Dermis microvascular lymphatic vessel endothelial cell (primary cell): ENCODE measurements at places on chromosomes 3 and 15. TPM values are rescaled to one million over a fixed set of nuclear protein-coding genes. Genes with fewer than 3 reads are reported as not detected.

The DPPA4 gene
- not detected in 2 replicates for total RNA-seq

The WNT5A gene
- 0.77 and 5.8 TPM in 2 replicates for total RNA-seq

- no peak for DNase-seq
Measured at GRCh38 chr15:99371180-99372103, 120.2 kb downstream of the LRRC28 start.

DNA sequence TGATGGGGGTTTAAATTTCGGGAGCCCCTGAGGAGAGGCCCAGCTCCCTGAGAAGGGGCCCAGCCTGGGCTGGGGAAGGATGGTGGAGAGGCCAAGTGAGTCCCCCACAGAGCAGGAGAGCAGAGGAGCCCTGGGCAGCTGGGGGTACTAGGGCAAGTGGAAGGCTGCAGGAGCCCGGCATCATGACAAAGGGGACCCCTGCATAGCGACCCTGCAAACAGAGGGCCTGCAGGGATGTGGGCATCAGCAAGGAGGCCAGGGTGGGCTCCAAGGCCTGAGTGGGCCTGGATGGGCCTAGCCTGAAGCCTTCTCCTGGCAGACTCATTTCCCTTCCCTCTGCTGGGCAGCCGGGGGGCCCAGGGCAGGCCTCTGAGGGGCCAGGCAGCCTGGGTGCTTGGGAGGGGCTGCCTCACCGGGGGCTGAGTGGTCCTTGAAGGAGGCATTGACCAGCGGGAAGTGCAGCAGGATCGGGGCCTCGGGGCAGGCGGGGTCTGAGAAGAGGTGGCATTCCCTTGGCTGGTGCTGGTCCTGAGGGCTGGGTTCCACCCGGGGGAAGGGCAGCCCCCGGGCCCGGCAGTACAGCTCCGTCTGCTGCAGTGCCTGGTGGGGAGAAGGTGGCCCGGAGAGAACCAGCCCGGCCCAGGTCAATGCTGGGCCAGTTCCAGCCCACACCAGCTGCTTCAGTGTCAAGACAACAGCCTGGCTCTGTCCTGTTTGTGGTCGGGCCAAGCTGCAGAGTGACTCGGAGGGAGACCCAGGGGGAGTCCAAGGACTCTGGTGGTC, 24.7 kb downstream of the PLA2G4D start:
- no peak for DNase-seq

The SLC9A9 gene
- total RNA-seq, result 3.9 and 12.3 TPM in 2 replicates

DNA sequence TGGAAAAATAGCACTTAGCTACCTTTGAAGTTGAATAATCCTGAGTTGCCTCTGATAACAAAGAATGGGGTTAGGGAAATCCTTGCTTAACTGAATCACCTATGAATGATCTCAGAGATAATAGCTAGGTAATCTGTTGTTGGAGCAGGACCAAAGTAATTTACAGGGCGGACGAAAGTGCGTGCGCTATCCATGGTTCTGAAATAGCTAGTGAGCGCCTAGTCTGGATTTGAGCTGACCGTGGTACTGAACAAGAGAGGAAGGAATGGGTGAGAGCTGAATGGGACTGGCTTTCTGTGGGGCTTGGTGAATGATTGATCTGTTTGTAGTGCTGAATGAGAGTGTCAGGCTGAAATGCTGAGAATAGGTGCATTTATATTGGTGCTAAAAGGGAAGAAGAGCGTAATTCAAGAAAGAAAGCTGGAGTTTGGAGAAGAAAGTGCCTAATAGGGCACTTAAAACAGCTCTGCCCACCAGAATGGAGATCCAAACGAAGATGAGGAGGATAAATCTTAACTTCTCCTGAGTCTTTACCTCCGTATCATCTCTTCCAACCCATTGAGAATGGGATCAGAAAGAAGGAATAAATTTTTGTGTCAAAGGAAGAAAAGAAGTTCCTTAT, 10.1 kb downstream of the SCN10A start:
- DNase-seq, result peak; percentile 82

GRCh38 chr3:156729460-156730179, 55.2 kb downstream of the TIPARP start:
- DNase-seq, result no peak

DNA sequence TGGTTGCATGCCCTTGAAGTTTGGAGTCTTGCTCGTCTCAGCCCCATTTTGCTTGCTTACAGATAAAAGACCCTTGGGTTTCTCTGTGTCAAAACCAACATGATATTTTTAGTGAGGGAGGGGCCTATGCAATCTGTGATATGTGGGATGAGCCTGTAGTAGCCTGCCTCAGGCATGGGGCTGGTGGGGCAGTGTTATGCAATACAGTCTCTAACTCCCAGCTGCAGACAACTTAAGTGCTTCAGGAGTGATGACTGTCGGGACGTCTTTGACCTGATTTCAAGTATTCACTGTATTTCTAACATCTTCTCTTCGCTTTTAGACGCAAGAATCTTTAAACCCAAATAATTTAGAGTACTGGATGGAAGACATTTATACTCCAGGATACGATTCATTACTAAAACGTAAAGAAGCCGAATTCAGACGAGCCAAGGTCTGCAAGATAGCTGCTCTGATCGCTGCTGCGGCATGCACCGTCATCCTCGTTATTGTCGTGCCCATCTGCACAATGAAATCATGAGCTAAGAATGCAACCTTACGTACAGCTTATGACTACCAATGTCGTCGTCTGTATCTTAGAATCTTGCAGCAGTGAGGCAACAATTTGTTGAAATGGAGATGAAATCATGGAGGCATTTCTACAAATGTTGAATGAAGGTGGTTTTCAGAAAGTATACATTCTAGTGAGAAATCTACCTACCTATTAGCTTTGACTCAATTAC, 35.9 kb downstream of the MINAR1 start:
- no peak for DNase-seq

DNA sequence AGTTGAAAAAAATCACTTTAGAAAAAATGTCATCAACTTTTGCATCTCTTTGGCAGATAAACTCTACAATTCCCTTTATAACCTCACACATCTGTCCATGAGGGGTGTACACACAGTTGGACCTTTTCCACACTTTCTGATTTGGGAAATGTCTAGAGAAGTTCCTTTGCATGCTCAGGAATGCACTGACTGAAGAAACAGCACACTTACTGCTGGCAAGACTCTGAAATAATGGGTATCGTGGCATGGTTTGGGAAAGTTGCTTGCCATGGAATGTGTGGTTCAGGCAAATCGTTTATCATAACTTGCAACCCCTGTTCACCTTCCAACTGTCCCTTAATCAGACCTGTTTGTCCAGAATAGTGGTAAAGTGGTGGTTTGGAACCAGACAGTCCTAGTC, 135.3 kb upstream of the TGFBR2 start:
- DNase-seq, result no peak
